ENCODE measurements at places on chromosomes 6 and 20.
A peak's percentile ranks its signal among the peaks of the same experiment; 100 is the strongest.

- DNase-seq = no peak
Measured at GRCh38 chr20:24370911-24371695, 98.3 kb upstream of the SYNDIG1 start.

- no peak for DNase-seq
Measured at GRCh38 chr20:33984182-33984719, 9.5 kb upstream of the RALY start.

- no peak for DNase-seq
Measured at GRCh38 chr6:141744971-141745370, 387.8 kb upstream of the GJE1 start.

- DNase-seq = no peak
Measured at GRCh38 chr20:21303872-21304586, 898 bp downstream of the XRN2 start.

- DNase-seq = peak; percentile 25
Measured at GRCh38 chr6:40343318-40343876, 243.8 kb downstream of the LRFN2 start.

- peak; percentile 42 for DNase-seq
Measured at GRCh38 chr20:41483553-41483930, 116.9 kb upstream of the EMILIN3 start.

- no peak for DNase-seq
Measured at GRCh38 chr20:38880952-38881735, 45.1 kb upstream of the FAM83D start.

GRCh38 chr6:147067184-147067583 lies 137.0 kb upstream of the STXBP5 start:
- DNase-seq = no peak

DNA sequence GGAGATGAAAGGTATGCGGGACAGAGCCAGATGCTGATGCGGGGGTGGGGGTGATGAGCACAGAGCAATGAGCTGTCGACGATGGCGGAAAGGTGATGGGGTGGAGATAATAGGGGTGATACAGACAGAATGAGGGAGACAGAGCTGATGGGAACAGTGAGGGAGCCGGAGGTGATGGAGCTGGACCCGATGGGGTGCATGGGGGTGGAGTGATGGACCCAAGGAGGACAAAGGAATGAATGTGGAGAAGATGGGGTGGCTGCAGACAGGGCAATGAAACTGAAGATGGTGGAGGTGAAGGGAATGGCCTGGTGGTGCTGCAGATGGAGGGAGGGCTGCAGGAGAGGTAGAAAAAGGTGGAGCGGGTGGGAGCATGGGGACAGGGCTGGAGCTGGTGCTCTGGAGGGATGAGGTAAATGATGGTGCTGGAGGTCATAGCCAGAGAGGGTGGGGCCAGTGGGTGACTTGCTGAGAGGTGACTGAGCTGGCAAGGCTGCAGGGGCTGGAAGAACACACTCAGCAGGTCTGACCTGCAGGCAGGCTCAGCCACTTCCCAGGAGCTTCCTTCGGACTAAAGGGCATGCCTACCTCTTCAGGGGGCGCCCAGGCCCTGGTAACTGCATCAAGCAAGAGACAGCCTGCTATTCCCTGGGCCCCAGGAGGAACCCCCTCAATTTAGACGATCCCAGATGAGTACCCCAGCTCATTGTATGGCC lies 6.0 kb upstream of the FOXS1 start:
- DNase-seq = no peak

- no peak for DNase-seq
Measured at GRCh38 chr20:3890398-3890751, 1.2 kb downstream of the PANK2 start.

DNA sequence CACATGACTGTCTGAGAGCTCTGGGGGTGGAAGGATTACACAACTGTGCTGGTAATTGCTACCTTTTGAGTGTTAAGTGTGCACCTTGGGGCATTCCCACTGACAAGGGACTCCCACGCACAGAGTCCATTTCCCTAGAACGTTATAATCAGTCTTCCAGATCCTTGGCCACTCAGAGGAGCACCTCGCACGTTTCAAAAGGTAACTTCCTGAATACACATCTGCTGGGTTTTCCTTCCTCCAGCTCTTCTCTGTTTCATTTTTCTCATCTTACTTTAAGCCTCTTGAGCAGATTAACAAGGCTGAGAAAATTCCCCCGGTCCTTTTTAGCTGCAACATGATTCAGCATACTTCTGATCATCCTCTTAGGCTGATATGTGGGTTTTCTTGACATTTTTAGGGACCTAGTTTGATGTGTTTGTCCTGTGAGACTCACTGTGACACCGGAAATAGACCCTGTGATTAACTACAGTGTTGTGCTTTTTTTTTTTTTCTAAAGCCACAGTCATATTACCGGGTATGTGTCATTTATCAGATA lies 98.4 kb upstream of the DUSP22 start:
- no peak for DNase-seq

DNA sequence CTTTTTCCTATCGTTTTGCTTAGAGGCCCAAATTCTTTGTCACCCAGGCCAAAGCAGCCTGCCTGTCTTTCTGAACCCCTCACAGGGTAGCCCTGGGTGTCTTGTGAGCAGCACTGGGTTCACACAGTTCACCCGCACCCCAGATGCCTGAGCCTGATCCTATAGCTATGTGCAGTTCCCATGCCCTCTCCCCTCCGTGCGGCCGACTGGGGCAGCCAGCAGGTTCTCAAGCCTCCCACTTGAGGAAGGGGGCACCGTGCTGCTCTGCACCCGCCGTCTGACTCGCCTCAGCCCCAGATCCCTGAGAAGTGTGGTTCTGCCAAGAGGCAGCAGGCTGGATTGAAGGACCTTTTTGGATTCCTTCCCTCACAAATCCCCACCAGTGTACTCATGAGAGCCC lies 89.0 kb downstream of the PSMB1 start:
- no peak for DNase-seq

- DNase-seq = no peak
Measured at GRCh38 chr6:116881236-116881635, 4.2 kb downstream of the RFX6 start.

- DNase-seq = no peak
Measured at GRCh38 chr20:49052334-49052733, 6.2 kb downstream of the CSE1L start.

All from SJSA1 (cell line).